Activated CD4-positive, alpha-beta T cell treated with anti-CD3 and anti-CD28 coated beads, Interleukin-2, amount 10 ng/mL, durations not matched to agents 7 days and 5 days (primary cell): ENCODE measurements at places on chromosomes 6 and 20. TPM values are rescaled to one million over a fixed set of nuclear protein-coding genes. Genes with fewer than 3 reads are reported as not detected.
A peak's percentile ranks its signal among the peaks of the same experiment; 100 is the strongest.

GRCh38 chr6:137875058-137875520 is 8.0 kb downstream of the TNFAIP3 start:
- no peak overlapping the region for H3K4me3 ChIP-seq
- H3K36me3 ChIP-seq: peaks cover 82% of the 10 kb centered on the region
- H3K4me1 ChIP-seq: peaks cover 85% of the 10 kb centered on the region
- no peak for DNase-seq

- peaks cover 12% of the 10 kb centered on the region for H3K27me3 ChIP-seq
- no peak overlapping the region for H3K27ac ChIP-seq
- no peak for DNase-seq
- no peaks in the 10 kb centered on the region for H3K36me3 ChIP-seq
- no peaks in the 10 kb centered on the region for H3K4me1 ChIP-seq
- H3K4me3 ChIP-seq: no peak overlapping the region
Observed at GRCh38 chr6:134724771-134725340, 225.0 kb downstream of the ALDH8A1 start.

GRCh38 chr20:44115762-44116644 is 71.0 kb downstream of the JPH2 start:
- H3K4me3 ChIP-seq: no peak overlapping the region
- peaks cover 9% of the 10 kb centered on the region for H3K4me1 ChIP-seq
- H3K27ac ChIP-seq: no peak overlapping the region
- DNase-seq: no peak

- peaks cover 24% of the 10 kb centered on the region for H3K4me1 ChIP-seq
- peaks cover 20% of the 10 kb centered on the region for H3K36me3 ChIP-seq
- no peaks in the 10 kb centered on the region for H3K27me3 ChIP-seq
- H3K4me3 ChIP-seq: peak overlapping the region; percentile 73
Observed at GRCh38 chr6:3849681-3850450, 693 bp downstream of the FAM50B start.

DNA sequence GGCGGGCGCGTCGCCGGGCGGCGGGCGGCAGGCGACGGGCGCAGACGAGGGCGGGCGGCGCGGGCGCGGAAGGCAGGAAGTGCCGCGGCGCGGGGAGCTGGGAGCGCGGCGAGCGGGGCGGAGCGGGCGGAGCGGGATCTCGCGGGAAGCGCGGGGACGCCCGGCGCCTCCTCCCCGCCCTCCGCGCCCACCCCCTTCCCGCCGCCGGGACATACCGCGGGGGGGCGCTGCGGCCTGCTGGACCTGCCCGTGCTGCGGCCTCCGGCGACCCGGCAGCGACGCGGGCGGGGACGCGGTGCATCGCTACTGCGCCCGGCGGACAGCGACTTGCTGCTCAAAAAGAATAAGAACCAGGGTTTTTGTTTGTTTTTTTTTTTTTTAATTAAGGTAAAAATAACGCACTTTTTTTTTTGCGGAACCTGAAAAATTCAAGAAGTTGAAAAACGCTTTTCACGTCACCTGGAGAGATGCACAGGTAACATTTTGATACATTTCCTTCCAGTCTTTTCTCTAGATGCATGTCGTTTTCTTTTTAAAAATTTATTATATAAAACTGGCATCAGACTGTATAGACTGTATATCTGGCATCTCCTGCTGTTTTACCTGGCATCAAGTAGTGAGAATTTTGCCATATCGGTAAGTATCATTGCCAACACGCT is at the start of gene CENPB:
Gene CENPB (minus strand): TSS at position 76 of the 659 bp plus-strand sequence. CDS start 257 bp downstream, outside the sequence.
- DNase-seq: peak; percentile 89
- H3K4me3 ChIP-seq: peak within 1 kb of the TSS; percentile 84
- peaks cover 41% of the 10 kb centered on the region for H3K4me1 ChIP-seq

GRCh38 chr6:20061952-20062351 is 150.3 kb downstream of the MBOAT1 start:
- no peak for DNase-seq
- H3K27ac ChIP-seq: peak overlapping the region; percentile 2
- H3K4me1 ChIP-seq: peaks cover 16% of the 10 kb centered on the region

DNA sequence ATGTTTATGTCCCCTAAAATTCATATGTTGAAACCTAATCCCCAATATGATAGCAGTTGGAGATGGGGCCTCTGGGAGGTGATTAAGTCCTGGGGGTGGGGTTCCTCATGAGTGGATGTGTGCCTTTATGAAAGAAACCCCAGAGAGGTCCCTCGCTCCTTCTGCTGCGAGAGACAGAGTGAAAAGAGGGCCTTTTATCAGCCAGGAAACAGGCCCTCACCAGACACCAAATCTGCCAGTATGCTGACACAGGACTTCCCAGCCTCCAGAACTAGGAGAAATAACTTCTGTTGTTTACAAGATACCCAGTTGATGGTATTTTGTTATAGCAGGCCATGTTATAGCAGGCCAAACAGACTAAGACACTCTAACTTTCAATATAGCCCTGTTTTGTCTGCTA is 100.9 kb upstream of the NFATC2 start:
- no peak overlapping the region for H3K4me3 ChIP-seq
- no peak for DNase-seq
- H3K36me3 ChIP-seq: no peaks in the 10 kb centered on the region
- H3K27me3 ChIP-seq: peaks cover 2% of the 10 kb centered on the region
- H3K4me1 ChIP-seq: no peaks in the 10 kb centered on the region
- no peak overlapping the region for H3K27ac ChIP-seq

- H3K4me1 ChIP-seq: peaks cover 44% of the 10 kb centered on the region
- H3K4me3 ChIP-seq: no peak overlapping the region
- H3K36me3 ChIP-seq: peaks cover 7% of the 10 kb centered on the region
- H3K27ac ChIP-seq: no peak overlapping the region
- no peak for DNase-seq
Observed at GRCh38 chr20:49808753-49809152, 3.9 kb upstream of the SLC9A8 start.

DNA sequence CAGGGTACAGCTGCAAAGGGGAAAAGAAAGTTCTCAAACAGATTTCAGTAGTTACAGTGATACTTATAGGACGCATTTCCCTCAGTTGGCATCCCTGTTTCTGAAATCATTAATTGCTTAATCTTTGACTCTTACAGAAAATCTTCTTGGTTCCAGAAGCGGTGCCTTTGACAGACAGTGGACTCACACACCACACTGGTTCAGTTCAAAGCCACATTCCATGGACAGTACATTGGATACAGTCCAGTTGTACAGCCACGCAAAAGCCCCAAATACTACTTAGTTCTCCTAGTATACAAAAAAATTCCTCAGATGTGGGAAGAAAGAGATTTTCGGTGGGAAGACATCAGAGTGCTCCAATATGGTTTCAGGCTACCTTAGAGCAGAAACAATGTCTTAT is 460.4 kb downstream of the PRKN start:
- H3K27me3 ChIP-seq: no peaks in the 10 kb centered on the region
- no peaks in the 10 kb centered on the region for H3K36me3 ChIP-seq
- H3K4me3 ChIP-seq: no peak overlapping the region

- H3K27ac ChIP-seq: peak overlapping the region; percentile 90
- no peaks in the 10 kb centered on the region for H3K27me3 ChIP-seq
- H3K4me1 ChIP-seq: peaks cover 70% of the 10 kb centered on the region
- peak overlapping the region; percentile 99 for H3K4me3 ChIP-seq
- DNase-seq: no peak
Observed at GRCh38 chr20:50113420-50114224, 672 bp upstream of the UBE2V1 start.

GRCh38 chr6:44735630-44735963 is 348.1 kb downstream of the CDC5L start:
- H3K4me1 ChIP-seq: no peaks in the 10 kb centered on the region
- no peaks in the 10 kb centered on the region for H3K27me3 ChIP-seq
- no peaks in the 10 kb centered on the region for H3K36me3 ChIP-seq

DNA sequence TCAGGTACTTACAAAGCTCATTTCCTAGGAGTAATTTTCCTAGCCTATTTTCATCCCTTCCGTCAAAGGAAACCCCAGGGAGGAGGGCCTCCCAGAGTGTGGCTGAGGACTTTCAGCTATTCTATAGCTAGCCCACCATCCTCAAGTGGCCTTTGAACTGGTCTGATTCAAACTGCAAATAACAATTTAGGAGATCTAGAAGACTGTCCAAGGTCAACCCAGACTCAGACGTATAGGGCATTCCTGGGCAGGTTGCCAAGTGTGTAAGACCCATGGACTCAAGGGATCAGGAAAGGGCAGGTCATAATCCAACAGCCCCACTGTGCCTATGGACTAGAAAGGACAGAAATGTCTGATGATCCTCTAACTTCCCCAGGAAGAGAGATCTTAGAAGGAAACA is 2.1 kb upstream of the RRAGD start:
- no peak overlapping the region for H3K27ac ChIP-seq
- H3K4me1 ChIP-seq: peaks cover 20% of the 10 kb centered on the region
- H3K4me3 ChIP-seq: no peak overlapping the region
- H3K27me3 ChIP-seq: peaks cover 37% of the 10 kb centered on the region
- peaks cover 2% of the 10 kb centered on the region for H3K36me3 ChIP-seq

DNA sequence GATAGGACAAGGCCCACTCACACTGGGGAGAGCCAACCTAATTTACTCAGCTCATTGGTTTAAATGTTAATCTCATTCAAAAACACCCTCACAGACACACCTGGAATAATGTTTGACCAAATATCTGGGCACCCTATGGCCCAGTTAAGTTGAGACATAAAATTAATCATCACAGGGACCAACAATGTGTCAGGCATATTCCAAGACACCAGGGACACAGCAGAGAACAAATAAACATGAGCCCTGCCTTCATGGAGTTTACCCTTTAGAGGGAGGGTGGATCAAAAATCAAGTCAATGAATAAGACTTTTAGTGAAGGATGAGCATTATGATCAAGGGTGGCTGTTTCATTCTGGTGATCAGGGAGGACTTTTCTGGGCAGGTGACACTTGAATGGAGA is 98.7 kb upstream of the CHD6 start:
- H3K4me3 ChIP-seq: no peak overlapping the region
- H3K4me1 ChIP-seq: no peaks in the 10 kb centered on the region
- H3K27me3 ChIP-seq: peaks cover 5% of the 10 kb centered on the region
- H3K27ac ChIP-seq: no peak overlapping the region

DNA sequence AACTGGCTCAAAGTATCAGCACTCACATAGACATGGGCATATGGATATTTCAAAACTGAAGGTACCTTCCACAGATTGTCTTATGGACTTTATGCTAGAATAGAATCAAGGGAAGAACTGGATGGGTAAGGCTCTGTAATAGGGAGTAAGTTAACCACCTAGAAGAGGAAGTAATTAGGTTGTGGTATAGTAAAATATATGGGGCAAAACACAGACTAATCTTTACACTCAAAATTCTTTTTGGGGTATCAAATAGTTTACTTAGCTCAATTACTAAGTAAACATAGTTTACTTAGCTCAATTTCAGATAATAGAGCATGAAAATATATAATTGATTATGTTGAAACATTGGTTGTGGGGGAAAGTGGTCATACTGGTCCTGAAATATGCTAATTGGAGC is 94.2 kb upstream of the ATXN1 start:
- H3K27ac ChIP-seq: no peak overlapping the region
- H3K36me3 ChIP-seq: no peaks in the 10 kb centered on the region
- peaks cover 28% of the 10 kb centered on the region for H3K27me3 ChIP-seq

DNA sequence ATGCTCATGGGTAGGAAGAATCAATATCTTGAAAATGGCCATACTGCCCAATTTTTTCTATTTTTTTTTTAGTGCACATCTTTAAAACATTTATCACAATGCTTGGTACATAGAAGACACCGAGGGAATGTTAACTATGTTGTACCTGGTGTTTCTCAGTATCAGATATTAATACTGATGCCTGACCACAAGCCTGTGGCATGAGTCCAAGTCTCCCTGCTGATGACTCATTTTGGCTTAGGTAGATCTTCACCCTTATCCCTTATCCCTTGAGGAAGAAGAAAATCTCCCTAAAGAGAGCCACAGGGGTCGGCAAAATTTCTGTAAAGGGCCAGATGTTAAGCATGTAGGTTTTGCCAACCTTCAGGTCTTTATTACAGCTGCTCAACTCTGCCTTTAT is 14.5 kb downstream of the CD109 start:
- no peaks in the 10 kb centered on the region for H3K27me3 ChIP-seq
- no peak for DNase-seq
- no peak overlapping the region for H3K4me3 ChIP-seq
- H3K36me3 ChIP-seq: peaks cover 22% of the 10 kb centered on the region
- H3K4me1 ChIP-seq: peaks cover 19% of the 10 kb centered on the region
- no peak overlapping the region for H3K27ac ChIP-seq

GRCh38 chr6:147447835-147448611 is 60.5 kb upstream of the SAMD5 start:
- H3K4me1 ChIP-seq: no peaks in the 10 kb centered on the region
- no peak overlapping the region for H3K27ac ChIP-seq
- DNase-seq: no peak
- no peak overlapping the region for H3K4me3 ChIP-seq
- H3K36me3 ChIP-seq: no peaks in the 10 kb centered on the region

DNA sequence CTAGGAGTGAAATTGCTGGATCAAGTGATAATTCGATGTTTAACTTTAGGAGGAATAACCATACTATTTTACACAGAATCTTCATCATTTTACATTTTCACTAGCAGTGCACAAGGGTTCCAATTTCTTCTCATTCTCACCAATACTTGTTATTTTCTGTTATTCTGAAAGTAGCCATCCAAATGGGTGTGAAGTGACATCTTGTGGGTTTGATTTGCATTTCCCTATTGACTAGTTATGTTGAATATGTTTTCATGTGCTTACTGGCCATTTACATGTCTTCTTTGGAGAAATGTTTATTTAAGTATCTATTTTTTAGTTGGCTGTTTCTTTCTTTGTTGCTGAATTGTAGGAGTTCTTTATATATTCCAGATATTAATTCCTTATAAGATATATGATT is 164.3 kb downstream of the CD109 start:
- H3K4me3 ChIP-seq: no peak overlapping the region
- H3K27me3 ChIP-seq: no peaks in the 10 kb centered on the region
- no peaks in the 10 kb centered on the region for H3K36me3 ChIP-seq
- no peak for DNase-seq
- H3K27ac ChIP-seq: no peak overlapping the region

GRCh38 chr20:49179368-49180277 is 8.5 kb downstream of the STAU1 start:
- peaks cover 54% of the 10 kb centered on the region for H3K4me1 ChIP-seq
- H3K4me3 ChIP-seq: no peak overlapping the region
- DNase-seq: no peak
- no peaks in the 10 kb centered on the region for H3K27me3 ChIP-seq

- H3K27ac ChIP-seq: peak overlapping the region; percentile 76
- no peaks in the 10 kb centered on the region for H3K27me3 ChIP-seq
Observed at GRCh38 chr6:30769088-30769852, 24.9 kb upstream of the IER3 start.

The CRNKL1 gene
- total RNA-seq: 20.0 TPM

The ULBP1 gene
- 0.67 TPM for total RNA-seq

The ZNF311 gene
- 0.55 TPM for total RNA-seq

The MAVS gene
- total RNA-seq: 36.4 TPM

The UNC5CL gene
- total RNA-seq: 1.1 TPM

The CRISP2 gene
- total RNA-seq: not detected

The BFSP1 gene
- total RNA-seq: 2.2 TPM

The GJA10 gene
- total RNA-seq: not detected

The MDN1 gene
- total RNA-seq: 56.8 TPM
